Stimulated activated CD4-positive, alpha-beta T cell treated with anti-CD3 and anti-CD28 coated beads, Interleukin-1b, Interleukin-23, amount 100 ng/mL, for 4 hours (primary cell): ENCODE measurements at places on chromosomes 4 and X.
A peak's percentile ranks its signal among the peaks of the same experiment; 100 is the strongest.

GRCh38 chrX:107701493-107702121 is 73.3 kb downstream of the PRPS1 start:
- DNase-seq = no peak

DNA sequence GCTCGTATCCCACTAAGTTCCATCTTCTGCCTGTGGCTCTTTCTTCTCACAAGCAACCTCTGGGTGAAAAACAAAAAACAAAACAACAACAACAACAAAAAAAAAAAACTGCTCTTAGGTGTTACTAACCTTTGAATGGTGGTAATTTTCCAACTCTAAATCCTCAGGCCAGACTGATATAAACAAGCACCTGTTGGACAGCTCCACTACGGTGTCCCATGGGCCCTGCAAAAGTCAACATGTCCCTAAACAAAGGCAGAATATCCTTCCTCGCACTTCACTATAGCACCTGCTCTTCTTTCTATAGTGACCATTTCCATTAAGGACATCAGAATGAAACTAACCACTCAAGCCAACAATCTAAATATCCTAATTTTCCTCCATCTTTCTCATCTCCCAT is 54.6 kb upstream of the PARM1 start:
- DNase-seq = no peak

- no peak for DNase-seq
These were observed 94.8 kb upstream of the ELOVL6 start for GRCh38 chr4:110292994-110293744.

- no peak for DNase-seq
These were observed 17.9 kb downstream of the ATP8A1 start for GRCh38 chr4:42638993-42639392.

- no peak for DNase-seq
These were observed 105.4 kb upstream of the FAT1 start for GRCh38 chr4:186829097-186829496.

DNA sequence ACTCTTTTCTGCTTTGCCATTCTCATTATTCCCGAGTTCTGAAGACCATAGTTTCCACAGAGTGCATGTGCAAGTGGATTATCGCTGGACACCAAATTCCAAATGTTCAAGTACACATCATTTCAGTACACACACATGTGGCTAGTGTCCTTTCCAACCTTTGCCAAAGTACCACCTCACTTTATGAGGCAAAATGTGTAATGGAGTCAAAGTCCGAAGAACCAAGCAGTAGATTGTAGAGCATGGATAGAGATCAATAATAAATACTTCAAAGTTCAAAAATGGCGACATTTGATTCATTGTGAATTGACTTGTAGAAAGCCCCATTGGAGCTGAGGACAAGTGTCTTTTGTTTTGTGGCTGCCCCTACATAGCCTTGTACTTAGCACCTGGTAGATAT is 115.6 kb downstream of the TMEM164 start:
- DNase-seq = no peak

- DNase-seq = no peak
These were observed 529 bp upstream of the CITED1 start for GRCh38 chrX:72306085-72306801.

DNA sequence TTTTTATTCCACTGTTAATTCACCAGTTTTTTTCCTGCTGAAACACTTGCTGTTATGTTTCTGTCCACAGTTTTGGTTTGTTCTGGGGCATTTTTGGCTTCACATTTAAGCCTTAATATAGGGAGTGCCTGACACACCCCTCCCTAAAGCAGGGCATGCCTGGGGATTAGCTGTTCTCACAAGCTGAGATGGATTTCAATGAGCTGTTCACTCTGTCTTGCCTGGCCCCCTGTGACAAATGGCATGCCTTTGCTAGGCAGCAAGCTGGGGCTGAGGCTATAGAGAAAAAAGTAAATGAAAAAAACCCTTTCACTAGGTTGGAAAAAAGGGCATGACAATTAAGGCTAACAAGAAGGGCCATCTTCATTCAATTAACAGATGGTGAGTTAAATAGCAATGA is 22.4 kb downstream of the LPAR4 start:
- no peak for DNase-seq

GRCh38 chr4:159757499-159757898 is 654.6 kb downstream of the RAPGEF2 start:
- DNase-seq = no peak

- peak; percentile 48 for DNase-seq
These were observed 2.1 kb upstream of the APBB2 start for GRCh38 chr4:41216294-41217019.

- DNase-seq = no peak
These were observed 1.3 kb downstream of the LCORL start for GRCh38 chr4:18020145-18020670.

DNA sequence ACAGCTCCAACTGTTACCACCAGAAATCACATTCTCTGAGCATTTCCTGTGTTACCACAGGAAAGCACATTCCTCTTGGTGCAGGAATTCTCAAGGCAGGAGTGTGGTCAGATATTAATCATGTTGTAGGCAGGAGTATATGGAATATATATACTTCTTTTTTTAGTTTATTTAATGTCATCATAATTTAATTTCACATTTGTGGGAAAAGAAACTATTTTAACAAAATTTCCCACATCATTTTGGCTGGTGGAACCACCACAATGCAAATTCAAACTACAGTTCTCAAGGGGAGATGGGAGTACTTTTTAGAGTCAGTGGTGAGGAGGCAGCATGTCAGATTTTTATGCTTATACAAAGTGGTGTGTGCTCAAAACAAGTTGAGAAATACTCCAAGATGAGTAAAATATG is 139.0 kb downstream of the ATP10D start:
- DNase-seq = no peak

DNA sequence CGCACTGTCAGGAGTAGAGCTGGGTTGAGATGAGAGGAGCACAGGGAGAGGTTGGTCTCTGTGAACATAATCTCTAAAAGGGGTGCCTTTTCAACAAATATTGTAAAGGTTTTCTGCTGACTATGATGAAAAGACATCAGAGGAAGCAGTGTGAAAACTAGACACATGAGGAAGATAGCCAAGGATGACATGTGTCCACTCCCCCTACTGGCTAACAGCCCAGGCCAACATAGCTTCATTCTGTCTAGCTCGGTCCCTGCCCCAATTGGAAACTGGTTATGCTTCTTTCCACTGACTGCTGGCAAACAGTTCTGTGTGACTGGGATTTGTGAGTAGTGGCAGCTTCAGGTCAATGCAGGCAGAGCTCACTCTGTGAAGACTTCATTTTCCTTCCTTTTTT is 115.4 kb upstream of the ESX1 start:
- DNase-seq = no peak

DNA sequence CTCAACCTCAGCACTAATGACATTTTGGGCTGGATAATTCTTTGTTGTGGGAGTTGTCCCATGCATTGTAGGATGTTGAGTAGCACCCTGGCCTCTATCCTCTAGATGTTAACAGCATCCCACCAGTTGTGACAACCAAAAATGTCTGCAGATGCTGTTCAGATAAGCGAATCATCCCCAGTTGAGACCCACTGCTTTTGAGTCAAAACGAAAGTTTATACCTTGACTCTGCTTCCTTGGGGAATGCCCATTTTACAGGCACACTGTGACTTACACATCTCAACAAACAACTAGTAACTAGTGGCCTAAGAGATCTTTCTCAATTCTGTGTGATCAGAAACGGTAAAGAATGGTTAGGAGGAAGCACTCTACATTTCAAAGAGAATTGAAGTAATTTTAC is 37.0 kb downstream of the SEPSECS start:
- DNase-seq = no peak

- no peak for DNase-seq
These were observed 72.6 kb upstream of the PPARGC1A start for GRCh38 chr4:23962462-23962861.

DNA sequence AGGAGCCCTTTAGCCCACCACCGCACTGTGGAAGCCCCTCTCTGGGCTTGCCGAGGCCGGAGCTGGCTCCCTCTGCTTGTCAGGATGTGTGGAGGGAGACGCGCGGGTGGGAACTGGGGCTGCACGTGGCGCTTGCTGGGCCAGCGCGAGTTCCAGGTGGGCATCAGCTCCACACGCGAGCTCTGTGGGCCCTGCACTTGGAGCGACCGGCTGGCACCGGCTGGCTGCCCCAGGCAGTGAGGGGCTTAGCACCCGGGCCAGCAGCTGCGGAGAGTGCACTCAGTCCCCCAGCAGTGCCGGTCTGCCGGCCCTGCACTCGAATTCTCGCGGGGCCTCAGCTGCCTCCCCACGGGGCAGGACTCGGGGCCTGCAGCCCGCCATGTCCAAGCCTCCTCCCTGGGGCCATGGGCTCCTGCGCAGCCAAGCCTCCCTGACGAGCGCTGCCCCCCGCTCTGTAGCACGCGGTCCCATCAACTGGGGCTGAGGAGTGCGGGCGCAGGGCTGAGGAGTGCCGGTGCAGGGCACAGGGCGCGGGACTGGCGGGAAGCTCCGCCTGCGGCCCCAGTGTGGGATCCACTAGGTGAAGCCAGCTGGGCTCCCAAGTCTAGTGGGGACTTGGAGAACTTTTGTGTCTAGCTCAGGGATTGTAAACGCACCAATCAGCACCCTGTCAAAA is 93.6 kb downstream of the DTHD1 start:
- DNase-seq = no peak

GRCh38 chrX:36436361-36436760 is 516.8 kb downstream of the CFAP47 start:
- DNase-seq = no peak

DNA sequence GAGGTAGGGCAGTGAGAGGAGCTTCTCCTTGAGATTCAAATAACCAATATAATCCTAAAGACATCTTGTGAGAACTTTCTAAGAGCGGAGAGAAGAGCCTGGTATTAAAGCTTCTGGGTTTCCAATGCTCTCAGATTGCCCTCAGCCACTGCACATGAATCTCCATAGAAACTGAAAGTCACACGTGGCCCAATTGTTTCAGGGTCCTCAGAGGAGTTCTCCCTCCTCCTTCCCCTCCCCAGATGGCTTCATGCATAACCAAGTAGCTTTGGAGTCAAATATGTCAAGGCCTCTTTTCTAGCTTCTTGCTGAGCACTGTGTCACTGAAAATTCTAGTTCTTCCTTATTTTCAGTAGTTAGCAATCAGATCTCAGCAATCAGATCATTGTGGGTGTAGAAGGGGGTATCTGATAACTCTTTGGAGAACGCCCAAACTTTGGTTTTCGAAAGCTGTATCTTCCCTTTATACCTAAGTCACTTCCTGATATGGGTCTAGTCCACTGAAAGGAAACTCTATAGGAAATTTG is 2.2 kb downstream of the BTK start:
- DNase-seq = no peak

DNA sequence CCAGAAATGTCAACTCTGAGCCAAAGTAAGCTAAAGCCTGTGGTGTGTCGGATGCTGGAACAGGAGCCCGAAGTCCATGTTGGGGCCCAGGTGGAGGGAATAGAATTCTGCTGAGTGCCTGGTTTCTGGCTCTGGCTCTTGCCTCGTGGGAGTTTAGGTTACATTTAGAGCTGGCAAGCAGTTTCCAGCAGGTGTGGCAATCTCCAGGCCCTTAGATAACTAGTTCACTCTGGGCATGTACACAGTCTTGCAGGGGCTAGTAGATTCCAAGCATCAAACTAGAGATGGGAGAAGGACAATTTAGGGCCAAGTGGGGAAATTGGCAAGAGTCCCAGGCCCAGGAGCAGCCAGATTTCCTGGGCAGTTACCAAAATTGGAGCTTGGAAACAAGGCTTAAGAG is 56.3 kb upstream of the STOX2 start:
- no peak for DNase-seq

GRCh38 chrX:103148075-103148474 is 55.1 kb upstream of the NXF3 start:
- no peak for DNase-seq

DNA sequence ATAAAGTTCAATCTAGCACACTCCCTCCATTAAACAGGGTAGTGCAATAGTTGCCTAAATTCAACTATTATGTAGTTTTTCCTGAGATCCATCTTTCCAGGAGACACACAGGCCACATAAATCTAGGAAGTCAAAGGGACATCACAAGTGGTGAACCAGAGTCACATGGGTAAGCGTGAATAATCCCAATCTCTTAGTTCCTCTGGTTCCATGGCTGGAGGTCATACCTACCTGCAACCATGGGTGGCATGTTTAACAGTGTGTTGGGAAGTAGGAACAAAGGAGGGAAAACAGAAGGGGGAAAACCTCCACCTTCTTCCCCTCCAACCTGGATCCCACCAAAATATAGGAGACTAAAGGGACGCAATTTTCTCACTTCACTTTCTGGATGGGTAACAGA is 2651.6 kb downstream of the ARAP2 start:
- no peak for DNase-seq

GRCh38 chr4:78360466-78360865 is 191.1 kb upstream of the ANXA3 start:
- DNase-seq = no peak

DNA sequence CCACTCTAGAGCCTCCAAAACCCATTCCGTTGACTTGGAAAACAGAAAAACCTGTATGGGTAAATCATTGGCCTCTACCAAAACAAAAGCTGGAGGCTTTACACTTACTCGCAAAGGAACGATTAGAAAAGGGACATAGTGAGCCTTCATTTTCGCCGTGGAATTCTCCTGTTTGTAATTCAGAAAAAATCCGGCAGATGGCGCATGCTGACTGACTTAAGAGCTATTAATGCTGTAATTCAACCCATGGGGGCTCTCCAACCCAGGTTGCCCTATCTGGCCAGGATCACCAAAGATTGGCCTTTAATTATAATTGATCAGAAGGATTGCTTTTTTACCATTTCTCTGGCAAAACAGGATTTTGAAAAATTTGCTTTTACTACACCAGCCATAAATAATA is 60.8 kb downstream of the ZNF732 start:
- peak; percentile 55 for DNase-seq

GRCh38 chr4:25290490-25291067 is 22.0 kb upstream of the ZCCHC4 start:
- no peak for DNase-seq

DNA sequence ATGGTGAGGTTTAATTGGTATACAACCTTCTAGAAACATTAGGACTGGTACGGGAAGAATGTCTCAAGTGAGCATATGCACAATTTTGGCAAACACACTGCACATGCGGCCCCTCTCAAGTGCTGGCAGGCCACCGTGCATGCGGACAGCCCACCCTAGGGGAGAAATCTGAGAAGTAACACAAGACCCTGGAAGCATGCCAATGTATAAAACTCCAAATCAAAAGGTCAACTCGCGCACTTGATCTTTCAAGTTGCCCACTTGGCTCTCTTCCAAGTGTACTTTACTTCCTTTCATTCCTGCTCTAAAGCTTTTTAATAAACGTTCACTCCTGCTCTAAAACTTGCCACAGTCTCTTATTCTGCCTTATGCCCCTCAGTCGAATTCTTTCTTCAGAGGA is 488.3 kb downstream of the CFAP47 start:
- no peak for DNase-seq

- DNase-seq = peak; percentile 2
These were observed 35.7 kb downstream of the ACE2 start for GRCh38 chrX:15564981-15565579.

DNA sequence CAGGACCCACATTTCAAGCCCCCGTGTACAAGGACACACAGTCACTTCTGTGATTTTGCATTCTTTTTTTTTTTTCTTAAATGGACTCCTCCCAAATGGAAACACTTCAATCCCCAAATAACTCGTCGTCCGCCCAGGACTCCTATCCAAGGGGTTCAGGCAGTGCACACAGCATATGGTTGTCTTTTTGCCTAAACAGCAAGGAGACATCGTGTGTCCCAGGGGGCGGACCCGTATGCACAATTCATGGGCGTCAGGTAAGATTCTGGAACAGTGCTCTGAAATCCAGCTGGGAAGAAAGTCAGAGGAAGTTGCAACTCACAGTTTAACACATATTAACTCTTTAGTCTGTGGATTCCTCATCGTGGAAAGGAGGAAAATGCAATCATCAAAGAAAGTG is 231.3 kb downstream of the SHOX start:
- DNase-seq = no peak
